ENCODE measurements at places on chromosomes 3 and 15.

DNA sequence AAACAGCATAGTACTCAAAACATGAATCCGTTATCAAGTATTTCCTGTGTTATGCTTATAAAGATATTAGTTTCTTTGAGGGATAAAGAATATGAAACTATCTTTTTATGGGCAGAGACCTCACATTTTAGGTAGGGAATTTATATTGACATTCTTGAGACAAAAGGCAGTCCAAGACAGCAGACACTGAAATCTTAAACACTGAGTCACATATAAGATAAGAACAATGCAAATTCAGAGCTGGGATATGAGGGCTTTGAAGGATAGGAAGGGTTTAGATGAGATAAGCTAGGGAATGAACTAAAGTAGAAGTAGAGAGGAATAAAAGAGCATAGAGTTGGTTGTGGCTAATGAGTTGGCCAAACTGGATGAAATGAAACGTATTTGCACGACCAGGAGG, 58.4 kb downstream of the ASTE1 start:
- no peak for DNase-seq

GRCh38 chr3:157130467-157131251, 29.3 kb downstream of the CCNL1 start:
- peak; percentile 69 for DNase-seq

DNA sequence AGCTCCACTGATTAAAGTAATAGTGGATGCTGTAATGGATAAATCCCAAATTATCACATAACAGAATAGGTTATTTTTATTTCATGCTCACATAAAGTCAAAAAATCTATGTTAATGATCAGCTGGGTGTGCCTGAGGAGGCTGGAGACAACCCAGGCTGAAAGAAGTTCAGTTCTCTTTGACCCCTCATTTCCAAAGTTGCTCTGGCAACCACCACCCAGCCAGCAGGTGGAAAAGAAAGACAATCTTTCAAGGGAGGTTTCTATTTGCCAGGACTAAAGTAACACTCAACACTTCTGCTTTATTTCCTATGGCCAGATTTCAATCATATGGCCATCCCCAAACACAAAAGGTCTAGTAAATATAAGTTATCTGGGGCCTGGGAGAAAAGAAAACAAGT, 48.8 kb upstream of the ANKRD28 start:
- DNase-seq, result no peak

- no peak for DNase-seq
Measured at GRCh38 chr3:4409971-4410573, 57.0 kb downstream of the SUMF1 start.

GRCh38 chr3:100641471-100642032, 32.2 kb downstream of the ADGRG7 start:
- peak; percentile 43 for DNase-seq

DNA sequence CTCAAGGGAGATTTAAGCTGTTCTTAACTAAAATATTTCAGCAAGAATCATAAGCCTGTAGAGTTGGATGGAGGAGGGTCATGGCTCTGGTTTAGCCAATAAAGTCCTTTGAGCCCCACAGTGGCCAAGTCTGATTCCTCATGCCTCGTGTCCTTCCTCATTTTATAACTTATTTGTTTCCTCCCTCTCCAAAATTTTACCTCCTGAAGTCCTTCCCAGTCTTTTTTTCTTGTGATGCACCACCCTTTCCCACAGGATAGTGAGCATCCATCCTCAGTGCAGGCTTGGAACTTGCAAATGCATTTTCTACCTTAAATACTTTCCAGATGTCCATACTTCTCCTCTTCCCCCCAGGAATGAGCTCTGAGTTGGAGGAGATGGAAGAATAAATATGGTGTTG, 162.7 kb upstream of the AGTR1 start:
- DNase-seq, result no peak

DNA sequence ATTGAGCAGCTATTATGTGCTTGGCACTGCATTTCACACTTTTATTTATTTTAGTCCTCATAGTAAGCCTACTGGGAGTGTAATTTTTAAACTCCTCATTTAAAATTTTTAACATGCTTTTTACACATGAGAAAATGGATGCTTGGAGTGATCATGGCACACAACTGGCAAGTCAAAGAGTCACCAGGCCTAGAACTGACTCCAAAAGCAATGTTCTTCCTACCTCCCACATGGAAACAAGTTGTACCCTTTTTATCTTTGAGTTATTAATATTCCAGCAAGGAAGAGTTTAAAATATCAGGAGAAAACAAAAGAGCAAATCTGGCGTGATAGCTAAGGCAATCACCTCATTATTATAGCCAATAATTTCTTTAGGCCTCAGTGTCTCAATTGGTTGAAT, 100.6 kb downstream of the MEIS2 start:
- no peak for DNase-seq

GRCh38 chr3:129936757-129937156, 37.8 kb upstream of the TRH start:
- DNase-seq, result peak; percentile 55

DNA sequence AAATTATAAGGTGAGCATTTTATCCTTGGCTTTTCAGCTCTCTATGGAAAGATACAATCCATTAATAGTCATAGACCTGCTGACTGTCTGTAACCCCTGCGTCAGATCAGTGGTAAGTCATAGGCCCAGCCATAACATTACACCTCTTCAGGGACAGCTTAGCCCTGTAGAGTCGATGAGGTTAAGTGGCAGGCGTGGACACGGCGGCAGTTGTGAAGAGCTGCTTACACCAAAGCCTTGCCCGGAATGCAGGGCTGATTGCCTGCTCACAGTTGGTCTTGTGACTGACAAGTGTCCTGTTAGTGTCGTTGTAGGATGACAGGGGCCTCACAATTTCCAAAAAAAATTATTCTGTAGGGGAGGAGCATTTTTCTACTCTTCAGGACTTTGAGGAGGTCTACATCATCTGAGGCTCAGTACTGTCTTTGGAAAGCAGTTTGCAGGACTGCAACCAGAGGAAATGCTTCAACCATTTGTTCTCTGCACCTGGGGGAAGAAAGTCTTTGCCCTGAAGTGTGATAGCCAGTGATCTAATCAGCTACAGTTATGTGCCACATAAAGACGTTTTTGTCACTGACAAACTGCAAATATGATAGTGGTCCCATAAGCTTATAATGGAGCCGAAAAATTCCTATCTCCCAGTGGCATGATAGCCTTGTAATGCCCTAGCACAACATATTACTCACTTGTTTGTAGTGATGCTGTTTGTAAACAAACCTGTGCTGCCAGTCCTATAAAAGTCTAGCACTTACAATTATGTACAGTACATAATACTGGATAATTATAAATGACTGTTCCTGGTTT, 14.9 kb upstream of the SELENOT start:
- no peak for DNase-seq

GRCh38 chr15:55518641-55519040, 10.6 kb upstream of the DNAAF4 start:
- DNase-seq, result no peak

GRCh38 chr3:50581459-50581842, 12.1 kb downstream of the HEMK1 start:
- DNase-seq, result no peak

- DNase-seq, result no peak
Measured at GRCh38 chr3:127074900-127075360, 92.0 kb downstream of the PLXNA1 start.

DNA sequence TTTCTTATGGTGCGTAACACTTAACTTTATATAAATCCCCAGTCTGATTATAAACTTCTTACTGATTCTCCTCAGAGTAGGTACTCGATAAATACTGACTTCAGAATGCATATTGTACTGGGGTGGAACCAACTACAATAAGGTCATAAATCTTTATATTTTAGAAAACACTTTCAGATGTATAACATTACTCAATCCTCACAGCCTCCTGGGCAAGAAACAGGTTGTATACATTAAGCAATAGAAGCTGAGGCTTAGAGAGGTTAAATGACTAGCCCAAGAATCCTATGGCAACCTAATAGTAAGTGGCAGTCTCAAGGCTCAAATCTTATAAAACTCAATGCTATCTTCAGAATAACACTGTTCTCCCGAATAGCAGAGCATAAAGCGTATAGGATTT, 9.1 kb downstream of the VPS13C start:
- DNase-seq, result no peak

GRCh38 chr3:141201122-141201521, 30.5 kb upstream of the PXYLP1 start:
- DNase-seq, result no peak

DNA sequence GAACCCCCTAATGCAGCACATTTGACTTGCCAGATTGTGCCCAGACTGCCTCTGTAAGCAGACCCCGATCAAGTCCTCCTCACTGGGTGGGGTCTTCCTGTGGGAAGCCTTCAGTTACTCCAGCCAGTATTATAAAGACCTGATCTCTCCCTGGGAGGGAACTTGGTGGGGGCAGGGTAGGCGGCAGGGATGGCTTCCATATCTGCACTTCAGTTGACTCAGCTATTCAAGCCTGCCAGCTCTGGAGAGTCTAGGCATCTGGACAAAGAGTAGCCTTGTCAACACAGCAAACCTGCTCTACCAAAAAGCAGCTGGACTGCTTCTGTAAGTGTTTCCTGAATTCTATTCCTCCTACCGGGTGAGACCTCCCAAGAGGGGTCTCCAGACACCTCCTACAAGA, 21.0 kb upstream of the SLC25A38 start:
- DNase-seq, result no peak

GRCh38 chr15:61084472-61084871, 144.6 kb downstream of the RORA start:
- DNase-seq, result no peak

- no peak for DNase-seq
Measured at GRCh38 chr3:46870651-46871050, 6.9 kb upstream of the PTH1R start.

- peak; percentile 19 for DNase-seq
Measured at GRCh38 chr3:65342084-65342683, 654.4 kb upstream of the ADAMTS9 start.

GRCh38 chr3:152885076-152885475, 50.1 kb downstream of the P2RY1 start:
- peak; percentile 46 for DNase-seq

DNA sequence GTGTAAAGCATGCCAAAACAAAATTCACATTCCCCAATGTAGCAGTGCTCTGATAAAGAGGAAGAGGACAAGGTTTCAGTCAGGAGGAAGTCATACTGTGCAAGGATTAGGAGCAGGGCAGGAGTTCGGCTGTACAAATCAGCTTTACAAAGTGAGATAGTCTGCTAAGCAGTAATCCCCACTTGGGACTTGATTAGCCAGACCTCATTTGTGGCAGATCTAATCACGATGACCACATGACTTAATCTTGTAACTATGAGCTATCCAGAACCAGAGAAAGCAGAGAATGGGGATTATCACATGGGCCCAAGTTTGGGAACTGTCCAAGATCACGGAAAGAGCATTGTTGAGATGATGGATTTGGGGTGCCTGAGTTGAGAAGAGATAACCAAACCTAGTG, 7.8 kb downstream of the DCBLD2 start:
- peak; percentile 27 for DNase-seq

GRCh38 chr15:28005004-28005527, 94.0 kb downstream of the OCA2 start:
- DNase-seq, result no peak

- peak; percentile 95 for DNase-seq
Measured at GRCh38 chr3:69541711-69542088, 155.8 kb upstream of the FRMD4B start.

DNA sequence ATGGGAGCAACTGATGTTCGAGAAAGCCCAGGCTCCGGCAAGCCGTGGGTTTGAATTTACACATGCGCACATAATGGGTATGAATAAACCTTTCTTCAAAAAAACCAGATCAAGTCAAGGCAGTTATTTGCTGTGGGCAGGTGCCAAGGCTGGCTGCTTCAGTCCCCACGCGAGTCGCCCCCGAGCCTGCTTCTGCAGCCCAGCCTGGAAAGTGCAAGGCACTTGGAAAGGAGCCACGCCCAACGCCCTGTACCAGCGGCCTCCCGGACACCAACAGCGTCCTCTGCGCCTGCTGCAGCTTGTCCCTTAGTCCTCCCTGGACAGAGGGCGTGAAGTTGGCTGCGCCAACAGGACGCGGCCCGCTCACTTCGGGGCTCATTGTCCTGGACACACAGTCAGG, 68.9 kb downstream of the KLF15 start:
- no peak for DNase-seq

GRCh38 chr3:34077417-34078195, 279.2 kb downstream of the PDCD6IP start:
- no peak for DNase-seq

- DNase-seq, result no peak
Measured at GRCh38 chr3:147412261-147412916, 3.2 kb downstream of the ZIC1 start.
